ENCODE measurements at places on chromosomes 6 and 20.

DNA sequence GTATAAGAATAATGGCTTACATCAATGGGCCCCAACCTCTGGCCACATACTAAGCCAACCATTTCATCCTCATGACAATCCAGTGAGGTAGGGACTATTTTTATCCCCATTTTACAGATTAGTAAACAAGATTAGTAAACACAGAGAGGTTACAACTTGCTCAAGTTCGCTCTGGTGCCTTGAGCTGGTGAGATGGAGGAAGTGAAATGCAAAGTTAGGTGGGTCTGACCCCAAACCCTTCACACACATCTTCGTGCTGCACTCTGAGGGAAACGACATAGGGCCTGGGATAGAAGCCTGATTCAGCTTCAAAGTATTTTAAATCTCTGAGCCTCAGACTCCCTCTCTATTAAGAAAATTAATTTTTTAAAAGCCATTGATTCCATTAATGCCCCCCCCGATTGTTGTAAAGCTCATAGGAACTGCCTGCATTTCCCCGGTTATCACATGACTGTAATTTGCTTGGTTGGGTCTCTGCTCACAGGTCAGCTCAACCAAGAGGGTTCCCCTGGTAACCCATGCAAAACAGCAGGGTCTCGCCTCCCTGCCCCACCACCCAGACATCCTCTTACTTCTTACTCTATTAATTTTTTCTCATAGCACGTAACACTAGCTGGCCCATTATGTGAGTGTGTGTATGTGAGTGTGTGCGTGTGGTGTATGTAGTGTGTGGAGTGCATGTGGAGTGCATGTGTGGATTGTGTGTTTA lies 221.2 kb downstream of the MAFB start:
- no peak for DNase-seq

- peak; percentile 15 for DNase-seq
These were observed 1172.2 kb upstream of the CITED2 start for GRCh38 chr6:140546640-140547039.

- DNase-seq: no peak
These were observed 18.6 kb downstream of the LRP11 start for GRCh38 chr6:149845549-149845948.

GRCh38 chr6:20708367-20709124 lies 174.3 kb downstream of the CDKAL1 start:
- peak; percentile 29 for DNase-seq

- DNase-seq: no peak
These were observed 168.6 kb downstream of the ZFAND3 start for GRCh38 chr6:37988127-37988526.

DNA sequence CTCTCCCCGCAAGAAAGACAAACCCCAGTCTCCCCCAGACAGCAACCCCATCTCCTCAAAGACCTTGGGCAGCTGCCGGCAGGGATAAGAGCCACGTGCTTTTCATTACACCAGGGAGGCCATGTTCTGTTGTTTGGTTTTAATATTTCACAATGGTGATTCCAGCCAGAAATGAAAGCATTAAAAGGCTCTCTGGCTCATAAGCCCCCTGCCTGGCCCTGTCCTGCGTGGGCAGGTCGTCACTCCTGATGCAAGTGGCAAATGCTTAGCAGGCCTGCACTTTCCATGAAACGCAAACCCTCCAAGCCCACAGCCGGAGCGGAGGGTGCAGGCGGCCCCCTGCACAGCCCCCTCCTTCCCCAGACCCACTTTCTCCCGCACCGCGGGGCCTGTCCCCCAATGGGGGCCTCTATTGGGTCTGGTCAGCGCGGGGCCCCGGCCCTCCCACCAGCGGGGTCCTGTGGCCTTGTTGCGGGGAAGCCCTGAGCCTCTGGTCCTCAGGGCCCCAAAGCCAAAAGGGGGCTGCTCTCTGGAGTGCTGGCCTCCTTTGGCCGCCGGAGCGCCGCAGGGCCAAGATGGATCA lies 77.2 kb downstream of the TMEM242 start:
- no peak for DNase-seq
